Urinary bladder (tissue), 4 donors: ENCODE measurements at places on chromosomes 1 and 21. TPM values are rescaled to one million over a fixed set of nuclear protein-coding genes. Genes with fewer than 3 reads are reported as not detected.

Gene SPRR1B
- not detected for total RNA-seq

Gene HOOK1
- 8.6 TPM for total RNA-seq

Gene KIF21B
- 1.5 TPM for total RNA-seq

Gene MAP10
- total RNA-seq = 5.4 TPM

- DNase-seq = no peak
Measured at GRCh38 chr1:82806133-82806532, 1005.4 kb downstream of the ADGRL2 start.

DNA sequence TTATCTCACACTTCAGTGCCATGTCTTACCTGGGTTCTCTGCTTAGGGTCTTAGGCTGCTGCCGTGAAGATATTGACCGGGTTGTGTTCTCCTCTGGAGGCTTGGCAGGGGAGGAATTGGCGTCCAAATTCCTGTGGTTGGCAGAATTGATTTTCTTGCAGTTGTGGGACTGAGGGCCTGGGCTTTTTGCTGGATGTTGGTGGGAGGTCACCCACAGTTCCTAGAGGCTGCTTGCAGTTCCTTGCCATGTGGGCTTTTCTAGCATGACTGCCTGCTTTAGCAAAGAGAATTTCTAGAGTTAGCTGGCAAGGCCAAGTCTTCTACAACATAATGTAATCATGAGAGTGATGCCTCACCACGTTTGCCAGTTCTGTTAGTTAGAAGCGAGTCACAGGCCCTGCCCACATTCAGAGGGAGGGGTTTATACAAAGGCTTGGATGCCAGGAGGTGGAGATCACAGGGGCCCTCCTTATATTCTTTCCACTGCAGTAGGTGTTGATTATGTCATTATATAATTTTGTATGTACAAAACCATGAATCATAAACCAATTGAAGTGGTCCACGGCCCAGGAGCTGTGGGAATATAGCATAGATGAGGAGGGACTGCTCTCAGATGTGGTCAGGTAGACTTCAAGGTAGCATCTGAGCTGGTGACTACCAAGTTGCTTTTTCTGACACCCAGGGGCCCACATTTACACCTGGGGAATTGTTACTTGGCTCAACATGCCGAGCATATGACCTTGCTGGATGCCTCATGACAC is 6.6 kb downstream of the UBL4B start:
- no peak for DNase-seq

GRCh38 chr1:64309431-64309831 is 106.0 kb downstream of the UBE2U start:
- no peak for DNase-seq
